ENCODE measurements at places on chromosomes 2 and 18.

- no peak for DNase-seq
Measured at GRCh38 chr18:41849632-41850031, 105.4 kb upstream of the PIK3C3 start.

DNA sequence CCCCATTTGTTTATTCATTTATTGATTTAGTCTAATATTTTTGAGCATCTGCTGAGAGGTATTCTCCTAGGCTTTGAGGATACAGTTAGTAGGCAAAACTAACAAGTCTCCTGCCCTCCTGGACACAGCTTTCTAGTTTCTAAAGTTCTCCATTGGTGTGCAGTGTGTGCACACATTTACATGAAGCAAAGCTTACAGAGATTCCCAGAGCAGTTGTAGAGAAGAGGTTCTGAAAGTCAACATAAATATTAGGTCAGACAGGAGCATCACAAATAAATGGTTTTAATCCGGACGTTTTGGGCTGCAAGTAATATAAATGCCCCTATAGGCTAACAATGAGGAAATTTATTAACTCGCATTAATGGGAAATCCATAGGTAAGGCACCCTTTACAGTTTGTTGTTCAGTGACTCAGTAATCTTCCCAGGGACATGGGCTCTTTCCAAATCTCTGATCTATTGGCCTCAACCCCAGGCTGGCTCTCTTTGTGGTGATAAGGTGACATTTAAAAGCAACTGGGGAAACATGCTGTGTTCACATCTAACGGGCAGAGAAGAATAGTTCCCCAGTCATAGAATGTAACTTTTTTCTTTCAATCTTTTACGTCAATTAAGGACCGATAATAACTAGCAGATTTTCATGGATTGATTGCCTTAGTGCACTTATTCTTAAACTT, 407.2 kb downstream of the PTPRM start:
- no peak for DNase-seq

GRCh38 chr2:144421606-144422510, 98.1 kb downstream of the ZEB2 start:
- no peak for DNase-seq

GRCh38 chr2:113282747-113283533, 4.2 kb upstream of the PAX8 start:
- no peak for DNase-seq

GRCh38 chr2:53987336-53987921, 16.6 kb upstream of the PSME4 start:
- no peak for DNase-seq

- no peak for DNase-seq
Measured at GRCh38 chr2:50515638-50516037, 516.3 kb downstream of the NRXN1 start.

GRCh38 chr2:127313406-127313805, 19.5 kb upstream of the ERCC3 start:
- no peak for DNase-seq

DNA sequence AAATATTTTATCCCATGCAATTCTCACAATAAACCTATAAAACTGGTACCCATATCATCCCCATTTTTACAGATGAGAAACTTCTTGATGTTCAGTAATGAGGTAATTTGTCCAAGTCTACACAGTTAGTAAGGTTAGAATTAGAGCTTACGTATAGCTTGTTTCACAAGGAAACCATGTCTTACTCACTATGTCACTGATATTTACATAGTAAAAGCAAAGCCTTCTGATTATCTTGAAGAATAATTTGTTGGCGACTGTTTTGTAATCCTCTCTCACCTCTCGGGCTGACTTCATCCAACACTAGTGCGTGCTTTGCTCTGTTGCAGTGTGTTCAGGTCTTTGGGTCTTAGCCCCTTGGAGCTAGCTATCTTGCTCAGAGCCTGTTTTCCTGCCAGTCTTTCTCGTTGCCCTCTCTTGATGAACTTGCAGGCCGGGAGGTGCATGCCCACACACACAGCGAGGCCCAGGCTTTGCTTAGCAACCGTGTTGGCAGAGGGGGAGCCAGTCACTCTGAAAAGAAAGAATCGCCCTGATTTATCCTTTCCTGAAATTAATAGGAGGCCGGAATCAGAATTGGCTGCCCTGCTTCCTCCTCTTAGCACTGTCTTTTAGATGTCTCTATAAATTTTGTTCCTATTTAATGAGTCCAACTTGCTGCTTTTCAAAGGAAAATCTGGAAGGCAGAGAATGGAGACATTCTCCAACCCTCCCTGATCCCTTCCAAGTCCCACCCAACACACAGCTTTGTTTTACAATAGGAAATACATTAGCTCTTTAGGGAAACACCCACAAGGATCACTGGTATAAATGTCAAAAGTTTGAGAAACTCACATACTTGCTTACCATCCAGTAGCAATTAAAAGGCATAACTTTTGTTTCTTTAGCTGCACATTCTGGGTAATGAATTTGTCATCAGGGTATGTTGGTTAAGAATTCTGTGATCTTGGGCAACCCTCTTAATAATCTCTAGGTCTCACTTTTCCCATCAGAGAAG, 97.6 kb upstream of the SEC11C start:
- DNase-seq = no peak

DNA sequence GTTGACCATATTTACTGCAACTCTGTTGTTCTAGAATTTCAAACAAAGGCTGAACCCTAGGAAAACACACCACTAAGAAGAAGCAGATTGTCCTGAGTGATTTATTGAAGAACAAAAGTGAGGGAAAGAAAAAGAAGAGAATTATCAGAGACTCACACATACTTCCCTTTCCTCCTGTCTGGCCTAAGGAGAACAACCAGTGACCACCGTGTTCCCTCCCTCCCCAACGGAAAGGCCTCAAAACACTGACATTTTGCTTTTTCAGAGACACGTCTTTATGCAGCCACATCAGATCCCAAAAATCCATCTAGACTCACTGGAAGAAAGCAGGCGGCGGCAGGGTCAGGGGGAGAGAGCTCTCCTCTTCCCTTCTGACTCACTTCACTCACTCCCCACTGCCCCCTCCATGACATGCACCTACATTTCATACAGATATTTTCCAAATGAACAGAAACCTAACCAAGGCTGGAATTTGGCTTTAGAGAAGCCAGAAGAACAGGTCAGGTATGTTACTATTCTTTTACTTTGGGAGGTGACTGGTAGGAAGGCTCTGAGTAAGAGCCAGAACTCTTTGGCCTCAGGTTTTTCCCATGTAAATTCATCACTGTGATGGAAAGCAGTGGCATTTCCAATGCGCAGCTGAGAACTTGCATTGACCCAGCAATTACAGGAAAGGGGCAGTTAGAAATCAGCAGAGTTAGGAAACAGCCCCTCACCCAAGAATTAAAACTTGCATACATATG, 169.9 kb downstream of the BCL11A start:
- no peak for DNase-seq

GRCh38 chr18:12656938-12657683, 796 bp downstream of the SPIRE1 start:
- DNase-seq = peak; percentile 45

DNA sequence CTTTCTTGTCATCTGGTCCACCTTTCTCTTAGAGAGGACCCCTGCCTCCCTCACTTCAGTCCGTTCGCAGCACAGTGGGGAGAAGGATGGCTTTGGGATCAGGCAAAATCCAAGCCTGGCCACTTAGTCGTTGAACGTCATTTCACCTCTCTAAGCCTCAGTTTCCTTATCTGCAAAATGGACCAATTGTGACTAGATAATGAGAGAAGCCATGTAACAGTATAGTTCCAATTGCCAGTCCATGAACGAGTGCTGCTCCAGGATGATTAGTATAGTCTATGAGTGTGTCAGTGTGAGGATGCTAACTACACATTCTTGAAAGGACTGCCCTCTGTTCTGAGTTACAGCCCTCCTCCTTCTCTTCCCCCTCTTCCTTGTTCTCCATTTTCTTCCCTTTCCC, 1.1 kb downstream of the INHA start:
- no peak for DNase-seq

GRCh38 chr2:139411236-139411635, 631.0 kb upstream of the NXPH2 start:
- no peak for DNase-seq

- DNase-seq = no peak
Measured at GRCh38 chr18:9293948-9294347, 40.6 kb upstream of the TWSG1 start.

- DNase-seq = no peak
Measured at GRCh38 chr2:42196070-42196402, 26.9 kb downstream of the EML4 start.

GRCh38 chr18:47109720-47110119, 40.6 kb downstream of the HDHD2 start:
- DNase-seq = no peak

GRCh38 chr2:46827274-46828134, 88.1 kb downstream of the MCFD2 start:
- DNase-seq = no peak

GRCh38 chr2:69366-70344, 23.4 kb upstream of the FAM110C start:
- DNase-seq = no peak

GRCh38 chr18:11077548-11078187, 71.7 kb downstream of the PIEZO2 start:
- no peak for DNase-seq

DNA sequence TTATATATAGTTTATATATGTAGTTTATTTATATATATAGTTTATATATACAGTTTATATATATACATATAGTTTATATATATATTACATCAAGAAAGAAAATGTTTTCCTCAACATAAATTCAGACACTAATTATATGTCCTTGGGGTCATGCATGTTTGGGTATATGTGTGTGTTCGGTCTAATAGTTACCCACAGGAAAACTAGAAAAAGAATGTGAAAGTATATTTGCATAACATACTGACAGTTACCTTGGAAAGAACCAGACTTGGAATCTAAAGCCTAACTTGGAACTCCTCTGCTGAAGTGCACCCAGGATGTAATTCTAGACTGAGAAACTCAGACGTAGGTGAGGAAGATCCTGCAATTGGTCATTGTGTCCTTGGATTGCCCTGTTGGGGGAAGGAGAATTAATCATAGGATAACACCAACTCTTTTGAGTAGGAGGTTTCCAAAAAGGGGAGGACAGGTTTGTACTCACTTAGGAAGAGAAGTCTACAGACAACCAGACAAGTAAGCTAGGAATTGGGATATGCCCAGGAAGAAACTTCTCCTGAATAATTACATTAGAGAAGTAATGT, 8.9 kb upstream of the SLC25A12 start:
- no peak for DNase-seq

DNA sequence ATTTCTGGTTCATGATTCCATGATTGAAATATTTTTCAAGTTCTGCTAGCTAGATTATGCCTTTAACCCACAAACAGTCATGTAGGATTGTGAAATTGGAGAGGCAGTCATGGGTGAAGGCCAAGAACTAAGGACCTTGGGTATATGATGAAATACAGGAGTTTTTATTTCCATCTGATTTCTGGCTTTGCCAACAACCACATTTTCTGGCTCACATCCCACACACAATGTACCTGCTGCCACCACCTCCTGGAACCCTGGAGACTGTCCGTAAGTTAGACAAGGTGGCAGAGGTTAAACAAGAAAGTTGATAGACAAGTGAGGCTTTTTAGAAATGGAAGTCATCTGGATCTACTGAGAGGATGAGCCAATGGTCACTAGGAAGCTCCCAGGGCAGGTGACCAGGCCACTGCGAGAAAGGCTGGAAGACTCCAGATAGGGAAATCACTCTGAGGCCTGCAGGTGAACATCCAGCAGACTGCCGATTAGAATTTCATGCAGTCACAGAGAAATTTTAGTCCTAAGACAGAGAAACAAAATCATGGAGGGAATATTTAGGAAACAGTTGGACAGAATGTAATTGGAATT, 402.0 kb downstream of the ALK start:
- DNase-seq = no peak

DNA sequence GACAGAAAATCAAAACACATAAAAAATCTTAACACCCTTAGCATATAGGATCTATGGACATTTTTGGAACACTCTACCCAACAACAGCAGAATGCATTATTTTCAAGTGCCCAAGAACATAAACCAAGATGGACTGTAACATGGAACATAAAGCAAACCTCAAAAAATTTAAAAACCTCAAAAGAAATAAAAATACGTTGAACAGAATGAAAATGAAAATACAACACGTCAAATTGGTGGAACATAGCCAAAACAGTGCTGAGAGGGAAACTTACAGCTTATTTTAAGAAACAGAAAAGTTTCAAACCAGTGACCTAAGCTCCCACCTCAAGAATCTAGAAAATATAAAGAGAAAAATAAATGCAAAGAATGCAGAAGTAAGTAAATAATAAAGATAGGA, 58.3 kb upstream of the BCL2L11 start:
- DNase-seq = no peak

GRCh38 chr2:120344976-120345581, 857 bp upstream of the INHBB start:
- no peak for DNase-seq

DNA sequence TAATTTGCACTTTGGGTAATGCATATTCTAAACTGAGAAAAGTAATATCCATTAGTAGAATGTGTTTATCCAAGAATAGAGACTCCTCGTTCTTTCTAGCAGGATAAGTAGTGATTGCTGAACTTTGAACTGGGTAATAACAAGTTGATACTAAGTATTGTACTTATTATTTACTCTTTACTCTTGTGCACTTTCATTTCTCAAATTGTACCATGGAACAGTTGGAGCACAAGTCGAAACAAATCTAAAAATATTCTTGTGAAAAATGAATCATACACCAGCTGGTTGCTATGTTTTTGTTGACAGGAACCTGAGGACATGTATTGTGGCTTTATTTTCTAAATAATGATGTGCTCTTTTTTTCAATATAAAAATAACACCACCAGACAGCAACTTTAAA, 111.9 kb downstream of the RGPD3 start:
- no peak for DNase-seq

GRCh38 chr2:147016181-147016580, 828.6 kb upstream of the ACVR2A start:
- DNase-seq = no peak

GRCh38 chr2:72271766-72272641, 124.3 kb upstream of the CYP26B1 start:
- DNase-seq = no peak

Measured in GM19239 (cell line).